A549 treated with GW870086 at 1 μM for 4 hours (cell line): ENCODE measurements at places on chromosomes 7 and 10. TPM values are rescaled to one million over a fixed set of nuclear protein-coding genes. Genes with fewer than 3 reads are reported as not detected.

The ZNF862 gene
- 1.7 to 3.9 TPM (median 2.1 TPM) in 5 replicates for total RNA-seq

The ZPBP gene
- not detected in 5 replicates for total RNA-seq

The NANOS1 gene
- 2.4 to 4.0 TPM (median 3.5 TPM) in 5 replicates for total RNA-seq

The WAPL gene
- 14.9 to 16.6 TPM (median 15.9 TPM) in 5 replicates for total RNA-seq

The TAS2R5 gene
- 0.37 to 0.51 TPM (median 0.41 TPM) in 5 replicates for total RNA-seq

The EEF1AKMT2 gene
- 15.6 to 21.8 TPM (median 18.2 TPM) in 5 replicates for total RNA-seq

The LRRC18 gene
- total RNA-seq = not detected in 5 replicates

The OGDH gene
- total RNA-seq = 25.7 to 31.2 TPM (median 29.0 TPM) in 5 replicates

The GIMAP6 gene
- not detected in 5 replicates for total RNA-seq

The CDNF gene
- 0.95 to 1.6 TPM (median 1.3 TPM) in 5 replicates for total RNA-seq

The MSS51 gene
- total RNA-seq = 0.23 to 0.44 TPM (median 0.39 TPM) in 5 replicates

The HSPA14 gene
- total RNA-seq = 43.8 to 46.0 TPM (median 45.1 TPM) in 5 replicates

The PIK3CG gene
- total RNA-seq = not detected in 5 replicates

The PLAC9 gene
- total RNA-seq = 0.38 TPM in 1 of 5 replicates, not detected in the others

The A1CF gene
- total RNA-seq = 0.06 TPM in 1 of 5 replicates, not detected in the others

The PFKP gene
- 542 to 623 TPM (median 607 TPM) in 5 replicates for total RNA-seq

The OR2A1 gene
- not detected in 5 replicates for total RNA-seq

The GPRIN2 gene
- total RNA-seq = 30.6 to 40.9 TPM (median 37.8 TPM) in 5 replicates

The SVOPL gene
- total RNA-seq = not detected in 5 replicates

The ZNF487 gene
- 5.5 to 8.4 TPM (median 6.5 TPM) in 5 replicates for total RNA-seq

The ABCF2 gene
- total RNA-seq = 61.3 to 66.0 TPM (median 62.7 TPM) in 5 replicates

The NCF1 gene
- 0.12 to 0.29 TPM (median 0.14 TPM) in 4 of 5 replicates, not detected in the other for total RNA-seq

The MPP7 gene
- 0.10 to 0.21 TPM (median 0.11 TPM) in 4 of 5 replicates, not detected in the other for total RNA-seq

The BUB3 gene
- total RNA-seq = 153 to 199 TPM (median 174 TPM) in 5 replicates

The PSD gene
- total RNA-seq = 0.39 to 0.80 TPM (median 0.50 TPM) in 5 replicates

The CUZD1 gene
- 1.2 to 1.7 TPM (median 1.3 TPM) in 5 replicates for total RNA-seq

The UBE3C gene
- total RNA-seq = 56.2 to 74.9 TPM (median 67.4 TPM) in 5 replicates

The LEP gene
- not detected in 5 replicates for total RNA-seq

The GNAI1 gene
- 28.5 to 34.6 TPM (median 30.9 TPM) in 5 replicates for total RNA-seq

The CEP41 gene
- total RNA-seq = 11.9 to 14.3 TPM (median 13.9 TPM) in 5 replicates

The BEND7 gene
- 8.1 to 11.0 TPM (median 9.3 TPM) in 5 replicates for total RNA-seq

The POMZP3 gene
- total RNA-seq = 20.7 to 28.4 TPM (median 24.6 TPM) in 5 replicates

The FAM25C gene
- 1.0 to 2.3 TPM (median 1.8 TPM) in 4 of 5 replicates, not detected in the other for total RNA-seq

The INPP5F gene
- total RNA-seq = 9.0 to 12.1 TPM (median 11.2 TPM) in 5 replicates

The CDHR3 gene
- 4.0 to 6.3 TPM (median 4.9 TPM) in 5 replicates for total RNA-seq

The GPR158 gene
- 0.05 to 0.07 TPM (median 0.06 TPM) in 4 of 5 replicates, not detected in the other for total RNA-seq

The TYSND1 gene
- total RNA-seq = 13.2 to 17.3 TPM (median 16.7 TPM) in 5 replicates

The HOXA6 gene
- total RNA-seq = 0.83 to 2.2 TPM (median 1.5 TPM) in 5 replicates

The HMX2 gene
- total RNA-seq = 0.14 to 0.25 TPM in 2 of 5 replicates, not detected in the others

The PVRIG gene
- total RNA-seq = 0.08 TPM in 1 of 5 replicates, not detected in the others

The BAMBI gene
- total RNA-seq = 12.4 to 16.5 TPM (median 14.3 TPM) in 5 replicates
